Endothelial cell of umbilical vein (primary cell): ENCODE measurements at places on chromosomes 7 and 10.

- peak; percentile 63 for DNase-seq
These were observed 3.4 kb downstream of the INHBA start for GRCh38 chr7:41699516-41699915.

DNA sequence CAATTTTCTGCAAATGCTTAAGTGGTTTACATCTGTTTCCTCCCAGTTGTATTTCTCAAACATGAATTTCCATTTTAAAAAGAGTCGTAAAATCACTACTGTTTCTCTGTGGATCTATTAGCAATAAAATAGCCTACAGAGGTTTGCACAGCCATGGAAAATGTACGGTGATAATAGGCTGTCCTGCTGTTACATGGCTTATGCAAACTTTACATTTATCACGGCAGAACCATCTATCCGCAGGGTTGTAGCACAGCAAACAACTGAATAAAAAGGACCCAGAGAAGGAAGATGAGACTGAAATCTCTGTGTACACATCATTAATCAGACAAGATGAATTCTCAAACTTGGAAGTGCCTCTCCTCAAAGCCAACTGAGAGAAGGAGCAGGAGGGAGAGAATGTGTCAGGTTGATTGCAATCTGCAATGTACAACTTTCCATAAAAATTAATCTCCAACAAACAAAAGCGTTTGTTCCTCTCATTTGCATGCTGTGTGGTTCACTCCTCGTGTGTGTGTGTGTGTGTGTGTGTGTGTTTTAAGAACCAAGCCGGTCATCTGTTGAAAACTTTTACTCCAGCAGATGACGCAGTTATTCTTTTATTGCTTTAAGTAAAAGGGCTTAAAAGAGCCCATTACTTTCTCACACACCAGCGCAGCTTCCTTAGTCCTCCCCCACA, 279.3 kb downstream of the SKAP2 start:
- DNase-seq: no peak

- DNase-seq: no peak
These were observed 13.6 kb upstream of the LIPM start for GRCh38 chr10:88788924-88789323.

- DNase-seq: no peak
These were observed 28.4 kb upstream of the CNPY1 start for GRCh38 chr7:155574556-155575290.

DNA sequence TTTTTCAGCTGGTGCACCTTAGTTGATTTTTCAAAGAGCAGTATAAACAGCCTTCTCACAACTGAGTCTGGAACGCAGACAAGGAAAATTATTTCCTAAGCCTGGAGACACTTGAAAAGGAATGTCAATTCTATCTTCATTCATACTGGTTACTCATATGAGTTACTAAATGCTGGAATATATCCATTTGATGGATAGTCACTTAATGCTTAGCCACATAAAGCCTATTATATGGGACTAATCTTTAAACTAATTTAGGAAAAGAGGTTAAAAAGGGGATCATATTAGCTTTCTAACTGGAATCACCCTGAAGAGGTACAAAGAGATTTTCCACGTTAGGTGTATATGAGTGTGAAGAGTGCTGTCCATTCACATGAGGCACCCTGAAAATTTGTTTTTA, 1.7 kb upstream of the HOXA4 start:
- peak; percentile 5 for DNase-seq

DNA sequence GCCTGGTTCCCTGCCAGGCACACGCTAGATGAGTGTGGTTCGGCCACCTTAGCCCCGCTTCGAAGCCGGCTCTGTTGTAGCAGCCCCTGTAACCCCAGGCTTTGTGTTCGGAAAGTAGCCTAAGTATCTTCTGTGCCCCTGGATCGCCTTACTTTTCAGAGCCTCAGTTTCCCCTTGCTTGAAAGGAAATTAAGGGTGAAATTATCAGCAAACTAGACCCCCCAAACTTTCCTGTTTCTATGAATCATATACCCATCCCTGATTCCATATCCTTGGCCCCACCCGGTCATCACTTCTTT, 312 bp downstream of the PDCD11 start:
- DNase-seq: no peak

GRCh38 chr10:103890194-103890658, 27.8 kb downstream of the STN1 start:
- DNase-seq: peak; percentile 24

GRCh38 chr7:72015136-72015535, 397.0 kb downstream of the CALN1 start:
- DNase-seq: no peak

DNA sequence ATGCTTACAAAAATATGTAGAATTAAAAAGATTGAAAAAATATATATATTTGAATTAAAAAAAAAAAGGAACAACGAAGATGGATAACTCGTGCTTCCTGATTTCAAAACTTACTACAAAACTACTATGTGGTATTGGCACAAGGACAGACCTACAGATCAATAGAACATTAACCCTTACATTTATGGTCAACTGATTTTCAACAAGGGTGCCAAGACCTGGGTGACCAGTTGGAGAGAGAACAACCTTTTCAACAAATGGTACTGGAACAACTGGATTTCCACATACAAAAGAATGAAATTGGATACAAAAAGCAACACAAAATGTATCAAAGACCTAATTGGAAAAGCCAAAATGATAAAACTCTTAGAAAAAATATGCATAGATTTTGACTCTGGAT, 10.1 kb downstream of the AP3M1 start:
- DNase-seq: no peak

GRCh38 chr7:44155191-44156185, 14.4 kb upstream of the MYL7 start:
- no peak for DNase-seq

- DNase-seq: no peak
These were observed 66.1 kb downstream of the PRTFDC1 start for GRCh38 chr10:24886290-24886680.

- DNase-seq: peak; percentile 53
These were observed at the start of gene FAS for GRCh38 chr10:88990384-88991160. FAS (plus strand) TSS chr10:88990798; CDS start chr10:88990877, 79 bp downstream.

DNA sequence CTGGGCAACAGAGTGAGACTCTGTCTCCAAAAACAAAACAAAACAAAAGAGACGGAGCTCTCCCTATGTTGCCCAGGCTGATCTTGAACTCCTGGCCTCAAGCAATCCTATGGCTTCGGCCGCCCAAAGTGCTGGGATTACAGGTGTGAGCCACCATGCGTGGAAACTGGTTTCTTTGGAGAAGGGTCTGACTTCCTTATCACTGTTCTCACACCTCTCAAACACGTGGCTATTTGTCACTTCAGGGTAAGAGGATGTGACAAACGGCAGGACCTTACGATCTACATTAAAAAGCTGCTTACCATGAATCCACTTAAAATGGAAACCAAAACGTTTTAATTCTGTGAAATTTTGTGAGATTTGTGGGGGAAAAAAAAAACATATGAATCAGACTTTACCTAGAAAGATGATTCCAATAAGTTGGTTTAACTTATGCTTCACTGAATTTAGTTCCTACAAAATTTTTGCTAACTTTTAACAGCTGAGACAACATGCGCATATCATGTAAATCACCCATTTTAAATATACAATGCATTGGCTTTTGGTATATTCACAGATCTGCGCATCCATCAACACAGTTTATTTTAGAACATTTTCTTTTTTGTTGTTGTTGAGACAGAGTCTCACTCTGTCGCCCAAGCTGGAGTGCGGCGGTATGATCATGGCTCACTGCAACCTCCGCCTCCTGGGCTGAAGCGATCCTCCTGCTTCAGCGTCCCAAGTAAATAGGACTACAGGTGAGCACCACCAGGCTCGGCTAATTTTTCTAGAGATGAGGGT, 18.7 kb upstream of the FOXK1 start:
- no peak for DNase-seq

GRCh38 chr10:87503886-87504285, 807 bp upstream of the MINPP1 start:
- DNase-seq: peak; percentile 5

GRCh38 chr10:81479316-81479715, 395.7 kb upstream of the NRG3 start:
- DNase-seq: no peak

GRCh38 chr10:91197127-91197526, 23.3 kb upstream of the PCGF5 start:
- DNase-seq: no peak

DNA sequence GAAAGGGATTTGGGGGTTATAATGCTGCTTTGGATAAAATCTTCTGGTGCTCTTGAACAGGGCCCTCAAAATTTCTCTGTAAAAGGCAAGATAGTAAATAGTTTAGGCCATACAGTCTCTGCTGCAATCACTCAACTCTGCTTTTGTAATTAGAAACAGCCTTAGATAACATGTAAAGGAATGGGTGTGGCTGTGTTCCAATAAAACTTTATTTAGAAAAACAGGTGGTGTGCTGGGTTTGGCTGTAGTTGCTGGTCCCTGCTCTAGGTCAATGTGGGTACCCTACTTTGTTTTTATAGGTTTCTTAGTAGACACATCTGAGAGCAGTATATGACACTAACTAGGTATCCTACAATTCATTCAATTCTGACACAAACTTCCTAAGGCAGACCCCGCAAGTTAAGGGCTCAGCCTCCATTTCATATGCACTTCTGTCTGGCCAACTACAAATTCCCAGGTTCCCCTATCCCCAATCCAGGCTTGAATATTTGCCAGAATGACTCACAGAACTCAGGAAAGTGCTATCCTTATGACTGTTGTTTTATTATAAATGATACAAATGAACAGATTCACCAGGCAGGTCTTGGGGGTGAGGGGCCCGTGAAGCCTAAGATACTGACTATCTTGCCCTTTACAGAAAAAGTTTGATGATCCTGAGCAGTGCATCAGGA, 349.9 kb downstream of the RPS24 start:
- peak; percentile 17 for DNase-seq

DNA sequence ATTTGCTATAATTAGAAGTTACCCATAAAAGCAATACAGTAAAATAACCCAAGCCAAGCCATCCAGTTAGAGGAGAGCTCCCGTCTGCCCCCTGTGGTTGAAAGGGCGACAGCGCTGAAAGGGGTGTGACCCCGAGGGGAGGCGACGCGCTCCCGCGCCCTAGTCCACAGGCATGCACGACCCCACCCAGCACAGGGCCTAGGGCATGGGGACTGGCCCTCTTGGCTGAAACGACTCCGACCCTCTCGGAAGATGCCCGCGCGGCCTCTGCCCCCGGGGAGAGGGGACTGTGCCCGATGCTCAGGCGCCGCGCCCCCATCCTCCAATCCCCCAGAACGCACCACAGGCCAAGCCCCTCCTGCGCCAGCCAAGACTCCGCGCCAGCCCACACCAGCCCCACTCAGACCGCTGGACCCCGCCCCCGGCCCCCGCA, 64.0 kb downstream of the CSGALNACT2 start:
- no peak for DNase-seq

GRCh38 chr10:108544500-108545120, 1378.7 kb downstream of the XPNPEP1 start:
- DNase-seq: peak; percentile 9

- DNase-seq: peak; percentile 49
These were observed 3.7 kb downstream of the CCNJ start for GRCh38 chr10:96047004-96047649.

DNA sequence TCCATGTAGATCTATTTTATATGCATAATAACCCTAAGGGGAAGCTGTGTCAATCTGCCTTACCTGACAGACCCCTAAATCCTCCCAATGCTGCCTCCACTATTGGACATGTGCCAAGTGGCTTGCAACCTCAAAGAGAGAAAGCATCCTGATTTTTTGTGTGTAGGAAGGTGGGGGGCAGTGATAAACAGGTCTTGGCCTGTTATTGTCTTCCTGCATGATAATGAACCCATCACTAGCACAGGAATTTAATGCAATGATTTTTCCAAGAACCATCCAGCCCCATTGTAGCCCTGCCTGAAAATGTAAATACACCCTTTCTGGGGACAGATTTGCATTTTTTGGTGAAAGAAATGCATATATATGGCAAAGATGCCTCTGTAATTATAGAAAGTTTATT, 850.2 kb downstream of the LRMDA start:
- no peak for DNase-seq

DNA sequence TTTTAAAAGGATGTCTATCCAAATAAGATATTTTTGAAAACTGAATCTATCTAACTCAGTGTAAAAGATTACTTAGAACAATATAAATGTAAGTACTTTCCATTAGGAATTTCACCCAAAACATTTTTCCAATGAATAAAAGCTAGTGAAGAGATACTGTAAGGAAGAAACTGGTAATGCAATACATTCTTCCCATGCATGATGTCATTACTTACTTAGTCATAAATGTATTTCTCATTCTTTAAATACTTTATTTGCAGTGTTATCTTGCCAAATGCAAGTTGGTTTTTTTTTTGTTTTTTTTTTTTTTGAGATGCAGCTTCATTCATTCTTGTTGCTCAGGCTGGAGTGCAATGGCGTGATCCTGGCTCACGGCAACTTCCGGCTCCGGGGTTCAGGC, 265.6 kb downstream of the PHF14 start:
- DNase-seq: no peak

- DNase-seq: peak; percentile 66
These were observed 5.2 kb upstream of the HOXA2 start for GRCh38 chr7:27107391-27108381.

- DNase-seq: no peak
These were observed 1.3 kb upstream of the CUEDC2 start for GRCh38 chr10:102433619-102434046.

DNA sequence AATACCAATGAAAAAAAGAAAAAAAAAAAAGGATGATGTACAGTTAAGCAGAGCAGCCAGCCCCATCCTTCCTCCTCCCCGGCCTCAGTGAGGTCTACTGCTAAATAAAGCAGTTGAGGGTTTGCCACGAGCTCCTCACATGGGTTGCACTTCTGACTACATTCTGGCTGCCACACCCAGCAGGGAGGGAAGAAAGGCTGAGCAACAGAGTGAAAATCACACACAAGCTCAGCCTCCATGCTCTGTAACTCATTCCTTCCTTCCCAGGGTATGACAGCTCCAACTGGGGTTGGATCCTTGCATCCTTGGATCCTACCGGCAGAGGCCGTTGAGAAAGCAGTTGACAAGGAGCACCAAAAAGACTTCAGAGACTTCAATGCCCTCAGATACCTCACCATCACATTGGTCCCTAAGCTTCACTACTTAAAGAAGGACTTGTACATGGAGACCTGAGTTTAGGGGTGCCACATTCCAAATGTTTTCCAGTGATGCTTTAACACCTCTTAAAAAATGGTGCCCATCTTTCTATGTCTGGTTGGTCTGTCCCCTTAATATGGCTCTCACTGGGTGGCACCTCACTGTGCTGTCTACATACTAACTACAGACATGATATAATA, 52.9 kb upstream of the PIK3CG start:
- no peak for DNase-seq

DNA sequence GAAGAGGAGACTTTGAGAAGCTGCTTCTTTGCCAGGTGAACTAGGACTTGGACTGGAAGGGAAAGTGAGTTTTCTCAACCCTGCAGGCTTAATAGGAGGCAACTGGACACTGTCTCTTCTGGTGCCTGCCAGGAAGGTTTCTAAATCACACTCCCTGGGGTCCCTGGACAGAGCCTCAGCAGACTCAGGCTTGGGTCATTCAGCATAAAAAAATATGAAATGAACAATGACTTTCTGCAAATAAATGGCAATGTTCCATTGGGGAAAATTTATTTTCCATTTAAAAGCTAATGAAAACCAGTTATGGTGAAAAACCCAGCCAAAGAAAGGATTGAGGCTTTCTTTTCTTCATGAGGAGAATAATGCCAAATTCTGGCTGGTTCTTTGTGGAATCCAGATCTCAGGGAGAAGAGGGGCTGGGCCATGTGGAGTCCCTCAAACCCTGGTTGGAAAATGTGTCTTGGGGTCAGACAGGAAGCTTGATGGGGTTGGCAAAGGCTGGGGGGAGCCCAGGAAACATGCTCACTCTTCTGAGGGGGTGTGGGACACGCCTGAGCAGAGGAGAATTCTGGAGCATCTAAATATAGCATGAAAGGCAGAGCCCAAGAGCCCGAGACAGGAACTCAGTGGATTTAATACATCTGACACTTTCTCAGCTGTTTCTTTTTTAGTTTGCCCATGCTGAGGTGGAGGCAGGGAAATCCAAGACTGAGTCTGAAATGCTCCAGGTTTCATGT, 65.2 kb upstream of the EMX2 start:
- DNase-seq: no peak
